GDM1 (cell line): ENCODE measurements at places on chromosomes 1 and 21.
A peak's percentile ranks its signal among the peaks of the same experiment; 100 is the strongest.

DNA sequence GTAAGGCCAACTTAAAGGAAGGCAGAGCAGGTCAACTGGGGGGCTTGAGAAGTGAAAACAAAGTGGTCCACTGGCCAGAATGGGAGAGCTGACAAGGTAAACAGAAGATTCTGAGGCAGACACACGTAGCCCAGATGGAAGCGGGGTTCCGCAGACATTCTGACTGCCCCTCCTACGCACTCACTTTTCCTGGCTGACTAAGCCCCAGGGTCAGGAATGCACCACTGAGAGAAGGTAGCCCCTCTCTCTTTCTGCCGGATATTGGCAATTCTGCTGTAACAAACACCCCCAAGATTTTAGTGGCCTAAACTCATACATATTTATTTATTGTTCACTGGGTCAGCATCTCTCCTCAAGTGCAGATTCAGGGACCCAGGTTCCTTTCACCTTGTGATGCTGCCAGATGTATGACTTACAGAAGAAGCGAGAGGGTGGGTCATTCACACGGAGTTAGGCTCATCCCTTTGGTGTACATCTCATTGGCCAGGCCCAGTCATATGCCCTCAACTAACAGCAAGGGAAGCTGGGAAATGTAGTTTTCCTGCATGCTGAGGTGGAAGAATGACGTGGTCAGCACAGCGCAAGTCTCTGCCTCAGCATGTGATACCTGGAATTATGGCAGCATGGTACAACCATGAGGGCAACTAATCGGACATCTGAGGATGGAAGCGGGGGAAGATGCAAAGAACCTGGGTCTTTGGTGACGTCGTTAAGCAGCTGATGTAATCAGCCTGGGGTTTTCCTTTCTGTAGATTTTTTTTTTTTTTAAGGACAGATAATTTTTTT lies 43.4 kb upstream of the MRPS6 start:
- no peak for DNase-seq

DNA sequence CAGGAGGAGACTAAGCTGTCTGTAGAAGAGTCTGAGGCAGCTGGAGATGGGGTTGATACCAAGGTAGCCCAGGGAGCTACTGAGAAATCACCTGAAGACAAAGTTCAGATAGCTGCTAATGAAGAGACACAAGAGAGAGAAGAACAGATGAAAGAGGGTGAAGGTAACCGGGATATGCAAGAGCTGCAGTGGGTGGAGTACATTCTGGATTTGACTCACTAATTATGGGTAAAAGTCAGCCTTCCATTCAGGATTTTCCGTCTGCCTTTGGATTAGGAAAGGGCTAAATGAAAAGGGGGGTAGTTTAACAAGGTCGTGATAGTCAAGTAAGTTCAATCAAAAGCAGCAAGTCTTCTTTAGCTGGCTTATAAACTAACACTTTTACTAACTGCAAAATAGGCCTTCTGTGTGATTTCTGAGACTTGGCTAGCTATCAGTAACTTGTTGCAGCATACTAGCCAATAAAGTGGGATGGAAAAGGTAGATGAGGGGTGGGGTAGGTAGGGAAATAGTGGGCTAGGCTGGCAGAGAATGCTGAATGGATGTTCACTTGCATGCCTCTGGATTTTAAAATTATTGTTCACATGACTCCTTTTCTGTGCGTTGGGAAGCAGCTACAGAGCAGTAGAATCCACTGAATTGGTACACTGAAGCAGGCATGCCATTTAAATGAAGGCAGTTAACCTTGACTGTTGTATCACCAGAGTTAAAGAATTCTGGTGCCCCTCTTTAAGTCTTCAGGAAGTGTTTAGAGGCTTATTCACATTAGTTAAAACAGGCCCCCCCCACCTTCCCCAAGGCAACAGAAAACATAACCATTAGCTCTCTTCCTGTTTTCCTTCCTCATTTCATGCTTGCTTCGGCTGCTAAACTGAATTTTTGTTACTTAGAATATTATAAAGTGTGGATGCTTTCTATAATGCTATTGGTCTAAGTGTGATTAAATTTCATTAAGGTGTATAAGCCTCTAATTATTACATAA lies 15.4 kb downstream of the CCDC17 start:
- DNase-seq: peak; percentile 7

DNA sequence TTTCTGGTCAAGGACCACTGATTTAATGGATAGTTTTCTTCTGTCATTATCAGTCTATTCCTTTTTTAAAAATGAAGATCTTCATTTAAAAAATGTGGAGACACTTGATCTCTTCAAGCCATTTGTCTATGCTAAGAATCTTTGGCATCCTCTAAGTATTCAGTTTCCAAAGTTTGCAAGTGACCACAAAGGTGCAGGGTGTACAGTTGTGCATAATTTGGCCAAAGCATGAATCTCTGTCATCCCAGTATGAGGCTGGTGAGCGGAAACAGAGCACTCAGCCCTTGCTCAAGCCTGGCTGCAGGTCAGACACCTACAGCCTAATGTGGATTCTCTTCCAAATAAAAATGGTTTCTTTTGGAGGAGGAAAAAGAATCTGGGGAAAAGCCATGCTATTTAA lies 19.8 kb downstream of the PARP1 start:
- DNase-seq: no peak

GRCh38 chr1:81678779-81679178 lies 122.0 kb upstream of the ADGRL2 start:
- no peak for DNase-seq

GRCh38 chr1:3668585-3669300 lies 16.4 kb downstream of the TP73 start:
- no peak for DNase-seq
